Hematopoietic multipotent progenitor cell treated with erythropoietin and hydrocortisone succinate and interleukin-3 and kit ligand, for 4 days (in vitro differentiated cells): ENCODE measurements at places on chromosomes 6 and 20.

DNA sequence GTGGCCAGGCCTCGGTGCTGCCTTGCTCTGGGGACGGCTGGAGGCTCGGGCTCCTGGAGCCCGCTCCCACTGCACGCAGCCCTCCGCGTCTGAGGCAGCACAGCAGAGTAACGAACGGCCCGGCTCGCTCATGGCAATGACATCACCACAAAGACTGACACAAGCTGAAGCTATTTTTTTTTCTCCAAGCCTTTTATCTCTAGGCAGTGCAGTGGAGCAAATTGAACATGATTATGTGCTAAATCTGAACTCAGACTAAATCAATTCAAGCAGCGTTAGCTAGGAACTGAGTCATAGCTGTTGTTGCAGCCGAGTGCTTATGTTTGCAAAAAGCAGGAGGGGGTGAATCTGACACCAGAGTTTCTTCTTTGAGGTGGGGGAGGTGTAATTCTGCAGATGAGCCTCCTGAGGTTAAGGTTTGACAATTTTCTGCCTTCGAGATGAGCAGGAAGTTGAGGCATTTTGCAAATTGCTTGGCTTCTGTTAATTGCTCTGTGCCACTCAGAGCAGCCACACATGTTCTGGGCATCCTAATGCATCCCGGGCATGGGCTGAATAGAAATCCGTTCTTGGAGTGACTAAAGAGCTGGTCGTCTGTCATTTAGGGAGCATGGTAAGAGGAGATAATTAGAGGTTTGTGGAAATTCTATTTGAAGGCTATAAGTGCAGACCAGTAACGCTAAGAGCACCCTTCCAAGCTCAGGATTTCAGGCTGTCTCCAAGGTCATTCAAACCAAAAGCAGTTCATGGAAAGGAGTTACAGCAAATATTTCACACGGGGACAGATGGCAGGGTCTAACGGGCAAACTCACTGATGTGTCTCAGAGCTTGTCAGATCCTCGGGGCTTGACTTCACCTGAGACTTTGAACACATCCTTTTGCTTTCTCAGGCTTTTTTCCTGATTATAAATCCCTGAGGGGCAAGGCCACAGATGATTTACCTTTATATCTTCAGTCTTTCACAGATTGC lies 155.1 kb upstream of the ENPP5 start:
- no peak for DNase-seq

DNA sequence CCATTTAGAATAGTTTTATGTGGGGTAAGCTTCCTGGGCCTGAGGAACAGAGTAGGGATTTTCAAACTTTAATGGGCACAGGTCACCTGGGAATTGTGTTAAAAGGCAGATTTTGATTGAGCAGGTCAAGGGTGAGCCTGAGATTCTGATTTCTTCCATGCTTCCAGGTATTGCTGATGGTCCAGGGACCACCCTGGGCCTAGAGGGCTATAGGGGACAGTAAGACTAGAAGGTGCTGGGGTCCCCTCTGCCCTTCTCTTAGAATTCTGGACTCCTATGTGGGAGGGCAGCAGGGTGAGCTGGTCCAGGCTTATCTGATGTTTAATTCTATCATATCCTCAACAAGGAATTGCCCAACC lies 2.6 kb downstream of the DDR1 start:
- no peak for DNase-seq

DNA sequence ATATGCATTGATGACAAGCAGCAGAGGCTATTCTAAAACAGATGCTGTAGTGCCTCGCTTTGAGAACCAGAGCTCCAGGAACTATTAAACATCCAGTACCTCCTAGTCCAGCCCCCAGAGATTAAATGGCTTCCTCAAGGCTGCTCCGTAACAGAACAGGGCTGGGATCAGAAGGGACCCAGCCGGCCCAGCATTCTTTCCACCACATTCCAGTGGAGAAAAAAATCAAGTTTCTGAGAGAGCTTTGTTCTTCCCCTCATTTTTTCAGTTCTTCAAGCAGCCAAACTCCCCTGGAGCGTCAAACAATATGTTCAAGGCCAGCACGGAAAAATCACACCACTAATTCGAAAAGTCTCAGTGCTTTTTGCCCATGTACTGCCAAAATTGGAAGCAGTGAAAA lies 5.8 kb upstream of the STMND1 start:
- no peak for DNase-seq

- no peak for DNase-seq
These were observed 100.9 kb downstream of the RNF144B start for GRCh38 chr6:18488004-18488403.

GRCh38 chr6:39335780-39336545 lies 13.5 kb upstream of the KCNK16 start:
- peak; percentile 88 for DNase-seq

DNA sequence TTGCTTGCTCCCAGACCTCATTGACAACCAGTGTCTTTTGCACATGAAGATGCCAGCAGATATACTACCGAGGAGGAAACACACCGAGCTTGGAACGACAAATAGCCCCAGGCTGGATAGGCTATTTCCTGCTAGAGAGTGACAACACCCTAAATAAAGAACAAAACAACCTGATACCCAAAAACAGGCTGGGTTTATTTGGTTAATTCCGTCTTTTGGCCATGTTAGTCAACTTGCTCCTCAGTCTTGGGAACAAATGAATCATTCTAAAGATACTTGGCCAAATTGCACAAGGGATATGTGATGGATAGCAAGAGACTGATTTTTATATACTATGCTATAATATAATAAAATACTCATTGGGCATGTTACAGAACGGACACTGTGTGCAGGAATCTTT lies 11.5 kb upstream of the MUC22 start:
- no peak for DNase-seq

- no peak for DNase-seq
These were observed 226.8 kb downstream of the EYA4 start for GRCh38 chr6:133467982-133468380.

- DNase-seq, result no peak
These were observed 222.2 kb upstream of the SLC35B3 start for GRCh38 chr6:8657522-8657921.

- DNase-seq, result peak; percentile 24
These were observed 293.7 kb downstream of the RNF144B start for GRCh38 chr6:18680842-18681241.

DNA sequence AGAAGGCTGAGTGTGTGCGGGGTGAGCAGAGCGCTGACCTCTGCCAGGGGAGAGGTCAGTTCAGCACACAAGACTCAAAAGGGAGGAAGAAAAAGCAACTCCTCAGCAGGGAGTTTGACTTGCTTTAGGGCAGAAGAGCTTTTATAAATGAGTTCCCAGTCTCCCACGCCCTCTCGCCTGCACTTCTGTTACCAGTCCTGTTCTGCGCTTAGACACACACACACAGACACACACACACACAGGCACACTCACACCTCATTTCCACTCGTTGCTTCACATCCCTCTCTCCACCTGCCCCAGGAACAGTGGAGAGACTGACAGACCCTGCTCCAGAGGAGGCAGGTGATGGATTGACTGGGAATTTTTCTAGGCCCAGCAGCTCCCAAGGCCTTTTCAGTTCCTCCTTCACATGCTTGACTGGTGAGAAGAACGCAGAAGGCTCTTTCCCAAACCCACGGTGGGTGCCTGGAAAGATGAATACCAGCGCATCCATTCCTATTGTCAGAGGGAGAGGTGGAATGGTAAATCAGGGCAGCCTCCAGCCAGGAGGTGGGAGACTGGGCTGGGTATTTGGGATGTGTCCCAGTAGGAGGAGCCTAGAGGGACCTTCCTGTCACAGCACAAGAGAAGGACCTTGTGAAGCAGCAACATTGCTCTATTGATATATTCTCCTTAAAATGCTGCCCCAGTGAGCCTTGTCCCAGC lies 43.7 kb downstream of the JAG1 start:
- DNase-seq, result no peak

GRCh38 chr6:119584088-119584487 lies 234.5 kb upstream of the MAN1A1 start:
- DNase-seq, result no peak

GRCh38 chr6:100803264-100804045 lies 77.7 kb downstream of the ASCC3 start:
- DNase-seq, result peak; percentile 11

GRCh38 chr6:26607434-26608230 lies 10.9 kb downstream of the ABT1 start:
- DNase-seq, result peak; percentile 87

GRCh38 chr6:12010635-12011275 lies 1.4 kb upstream of the HIVEP1 start:
- DNase-seq, result peak; percentile 65

GRCh38 chr6:26592649-26593048 lies 4.1 kb upstream of the ABT1 start:
- peak; percentile 58 for DNase-seq

DNA sequence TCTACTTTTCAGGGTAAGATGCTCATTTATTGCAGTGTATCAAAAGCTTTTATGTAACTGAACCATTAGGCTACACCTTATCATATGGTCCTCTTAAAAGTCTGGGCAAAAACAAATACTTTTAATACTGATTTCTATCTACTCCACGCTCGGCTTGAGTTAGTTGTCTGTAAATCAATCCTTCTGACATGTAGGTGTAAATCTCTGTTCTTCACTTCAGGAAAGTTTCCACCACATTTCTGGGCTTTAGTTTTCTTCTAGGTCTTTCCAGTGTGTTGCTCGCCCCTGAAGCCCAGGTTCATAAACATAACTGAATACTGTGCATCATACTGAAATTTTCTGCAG lies 89.2 kb upstream of the RNF217 start:
- DNase-seq, result no peak

DNA sequence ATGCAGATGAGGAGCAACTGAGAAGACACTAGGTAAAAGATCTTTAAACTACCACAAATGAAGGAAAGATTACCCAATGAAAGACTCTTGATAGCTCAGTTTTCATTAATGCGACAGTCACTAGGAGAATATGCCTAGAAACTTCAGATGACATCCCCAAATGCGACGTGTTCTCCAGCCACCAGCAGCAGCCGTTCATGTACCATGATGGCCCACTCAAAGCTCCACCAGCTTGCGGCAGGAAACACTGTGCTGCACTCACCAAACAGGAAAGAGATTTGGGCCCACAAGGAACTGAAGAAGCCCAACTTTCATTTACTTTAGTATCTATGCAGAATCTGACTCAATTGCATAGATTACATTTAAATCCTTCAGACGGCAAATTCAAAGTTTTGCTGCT lies 7.5 kb downstream of the DIDO1 start:
- peak; percentile 74 for DNase-seq

GRCh38 chr20:21832442-21833385 lies 127.2 kb downstream of the PAX1 start:
- no peak for DNase-seq

GRCh38 chr6:78598966-78599365 lies 268.4 kb upstream of the IRAK1BP1 start:
- DNase-seq, result no peak

DNA sequence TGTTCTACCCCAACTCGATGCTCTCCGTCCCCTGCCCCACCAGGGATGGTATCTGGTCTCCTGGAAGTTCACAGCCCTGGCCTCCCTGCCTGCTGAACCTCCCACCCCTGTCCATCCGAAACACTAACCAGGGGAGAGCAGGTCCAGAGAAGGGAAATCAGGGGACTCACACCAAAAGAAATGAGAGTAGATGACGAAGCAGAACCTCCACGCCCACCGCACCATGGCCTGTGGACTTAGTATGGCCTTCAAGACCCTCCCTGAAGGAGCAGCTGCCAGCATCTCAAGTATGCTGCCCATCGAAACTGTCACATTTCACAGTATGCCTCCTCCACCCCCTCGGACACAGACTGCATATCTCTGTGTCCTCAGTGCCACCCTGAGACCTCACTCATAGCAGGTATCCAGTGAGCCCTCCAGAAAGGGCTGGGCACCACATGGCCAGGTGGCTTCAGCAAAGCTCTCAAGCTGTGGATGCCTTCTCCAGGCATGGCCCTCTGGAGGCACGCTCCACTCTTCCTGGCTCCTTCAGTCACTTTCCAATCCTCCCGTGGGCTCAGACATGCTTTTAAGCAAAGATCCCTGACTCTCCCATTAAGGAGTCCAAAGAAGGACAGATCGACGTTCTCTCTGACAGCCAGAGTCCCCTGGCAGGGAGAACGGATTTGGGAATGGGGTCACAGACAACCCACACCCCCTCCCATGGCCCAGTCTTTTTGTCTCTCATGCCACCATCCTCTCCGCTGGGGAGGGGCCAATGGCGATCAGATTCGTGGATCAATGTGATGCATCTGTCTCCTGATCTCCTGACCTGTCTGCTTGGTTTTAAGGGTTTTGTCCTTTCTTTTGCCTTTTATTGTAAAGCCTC lies 158.4 kb downstream of the ANKRD60 start:
- DNase-seq, result no peak
